ENCODE measurements at places on chromosomes 2 and 18.

DNA sequence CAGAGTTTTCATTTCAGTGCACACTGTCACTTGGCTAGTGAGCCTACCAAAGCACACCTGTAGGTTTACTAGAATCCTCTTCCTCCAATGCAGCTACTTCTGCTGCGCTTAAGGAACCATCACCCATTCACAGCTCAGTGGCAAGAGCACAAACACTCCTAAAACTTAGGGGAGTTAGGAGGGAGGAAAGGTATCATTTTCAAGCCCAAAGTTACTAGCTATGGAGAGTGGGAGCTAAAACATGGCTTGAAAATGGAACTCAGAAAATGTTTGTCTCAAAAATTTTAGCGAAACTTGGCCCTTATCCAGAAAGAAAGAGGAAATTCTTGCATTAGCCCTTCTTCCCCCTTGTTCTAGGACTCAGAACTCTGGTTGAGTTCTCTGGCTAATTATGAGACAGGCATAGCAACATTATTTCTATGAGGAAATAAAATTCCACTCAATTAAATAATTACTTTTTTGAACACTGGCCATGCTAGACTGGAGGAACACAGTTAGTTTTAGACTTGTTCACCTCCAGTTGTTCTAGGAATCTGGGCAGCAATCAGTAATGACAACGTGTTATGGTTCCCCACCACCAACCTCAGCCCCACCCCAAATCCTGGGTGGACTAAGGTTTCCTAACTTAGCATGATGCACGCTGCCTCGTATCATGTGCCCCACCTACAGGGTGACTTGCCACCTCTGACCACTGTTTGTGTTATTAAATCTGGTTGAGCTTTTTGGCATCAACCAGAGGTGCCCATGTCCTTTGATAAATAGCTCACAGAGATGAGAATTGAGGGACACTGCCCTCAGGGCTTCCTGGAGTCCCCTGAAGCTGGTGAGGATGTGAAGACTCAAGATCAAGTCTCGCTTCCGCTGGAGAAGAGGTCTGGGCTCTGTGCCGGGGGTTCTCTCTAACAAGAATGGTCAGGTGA is 32.8 kb downstream of the LPIN2 start:
- no peak for DNase-seq

GRCh38 chr2:45982096-45982495 is 315.1 kb upstream of the EPAS1 start:
- DNase-seq: no peak

GRCh38 chr2:31125918-31126695 is 12.1 kb downstream of the GALNT14 start:
- no peak for DNase-seq

GRCh38 chr2:209441541-209441940 is 17.7 kb downstream of the MAP2 start:
- no peak for DNase-seq

DNA sequence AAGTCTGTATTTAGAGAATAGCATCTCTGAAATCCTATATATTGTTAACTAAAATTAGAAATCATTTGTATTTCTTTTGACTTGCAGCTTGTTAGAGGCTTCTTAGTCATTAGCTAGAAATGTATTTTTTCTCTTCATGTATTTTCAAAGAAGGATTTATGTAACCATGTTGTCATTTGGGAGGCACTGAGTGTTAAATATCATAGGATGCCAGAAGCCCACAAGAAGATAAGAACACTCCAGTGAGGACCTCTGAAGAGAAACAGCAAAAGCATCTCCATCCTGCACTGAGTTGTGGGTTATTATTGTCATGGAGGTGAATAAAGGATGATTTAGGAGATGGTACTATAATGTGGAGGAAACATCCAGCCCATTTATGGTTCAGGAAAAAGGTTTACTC is 93.5 kb downstream of the UBE2E3 start:
- no peak for DNase-seq

GRCh38 chr2:152063325-152063924 is 35.4 kb downstream of the CACNB4 start:
- no peak for DNase-seq

DNA sequence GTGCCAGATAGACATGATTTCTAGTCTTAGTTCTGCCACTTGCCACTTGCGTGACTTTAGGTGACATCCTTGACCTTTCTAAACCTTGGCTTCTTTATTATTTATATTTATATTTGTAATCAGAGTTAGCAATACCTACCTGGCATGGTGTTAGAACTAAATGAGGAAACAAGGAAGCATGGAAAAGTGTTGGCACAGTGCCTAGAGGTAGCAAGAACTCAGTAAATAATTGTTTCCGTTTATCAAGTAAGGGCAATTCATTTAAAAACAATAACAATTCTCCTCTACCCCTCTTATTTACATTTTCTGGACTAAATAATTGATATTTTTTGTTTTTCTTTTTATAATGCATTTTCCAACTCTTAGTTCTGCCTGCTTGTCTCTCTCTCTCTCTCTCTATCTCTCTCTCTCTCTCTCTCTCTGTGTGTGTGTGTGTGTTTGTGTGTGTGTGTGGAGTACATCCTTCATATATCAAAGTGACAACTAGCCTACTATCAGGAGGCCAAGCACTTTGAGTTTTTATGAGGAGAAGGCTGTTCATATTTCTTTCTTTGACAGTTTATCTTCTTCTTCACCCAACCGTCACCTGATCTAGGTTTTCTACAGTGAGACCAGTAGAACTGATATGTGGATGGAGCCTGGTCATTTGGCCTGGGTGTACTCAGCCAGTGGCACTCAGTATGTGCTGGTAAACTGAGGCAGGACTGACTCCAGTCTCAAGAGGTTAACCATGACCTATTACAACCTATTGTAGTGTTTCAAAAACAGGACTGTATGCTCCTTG is 134.5 kb downstream of the LRRTM1 start:
- no peak for DNase-seq

DNA sequence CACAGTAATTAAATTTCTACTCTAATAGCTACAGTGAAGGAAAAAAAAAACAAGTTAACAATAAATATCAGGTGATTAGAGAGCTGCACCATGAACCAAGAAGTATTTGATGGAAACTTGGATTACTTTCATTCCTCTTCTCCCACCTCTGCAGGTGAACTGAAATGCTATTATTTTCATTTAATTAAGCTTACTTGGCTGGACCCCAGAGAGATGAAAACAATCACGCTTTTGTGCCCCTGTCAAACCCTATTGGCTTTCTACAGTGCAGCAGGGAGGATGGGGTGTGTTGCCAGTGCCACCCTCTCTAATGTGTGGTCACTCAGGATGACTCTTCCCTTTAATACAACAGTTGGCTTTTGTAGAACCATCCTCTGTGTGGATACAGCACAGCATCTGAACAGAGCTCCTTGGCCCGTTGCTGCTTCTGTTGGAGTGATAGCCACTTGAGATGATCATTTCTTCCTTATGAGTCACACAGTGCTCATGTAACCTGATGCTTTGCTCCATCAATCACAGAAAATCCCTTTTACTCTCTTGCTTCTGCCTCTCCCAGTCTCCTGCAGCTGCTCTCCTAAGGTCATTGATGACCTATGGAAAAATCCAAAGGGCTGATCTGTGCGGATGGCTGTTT is 5.5 kb upstream of the ARL4C start:
- DNase-seq: peak; percentile 79

- DNase-seq: no peak
Measured at GRCh38 chr2:81206216-81206615, 901.7 kb upstream of the LRRTM1 start.

- no peak for DNase-seq
Measured at GRCh38 chr18:74316257-74317170, 875 bp downstream of the C18orf63 start.

DNA sequence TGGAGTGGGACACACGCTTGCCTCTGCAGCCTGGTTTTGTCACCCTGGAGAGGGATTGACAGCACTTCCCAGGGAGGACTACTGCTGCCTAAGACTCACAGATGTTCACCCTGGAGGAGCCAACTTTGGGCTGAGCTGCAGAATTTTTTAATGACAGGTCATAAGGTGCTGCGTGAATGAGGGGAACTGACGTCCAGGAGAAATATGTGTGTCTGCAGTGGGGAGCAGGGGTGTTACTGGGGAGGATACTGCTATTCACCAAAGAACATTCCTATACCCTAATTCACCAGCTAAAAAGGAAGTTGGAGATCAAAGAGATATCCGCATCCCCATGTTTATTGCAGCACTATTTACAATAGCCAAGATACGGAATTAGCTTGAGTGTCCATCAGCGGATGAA is 144.4 kb downstream of the MGAT5 start:
- no peak for DNase-seq

GRCh38 chr2:236130349-236130998 is 37.7 kb downstream of the GBX2 start:
- DNase-seq: peak; percentile 86

GRCh38 chr18:48850822-48851598 is 99.8 kb downstream of the SMAD7 start:
- DNase-seq: no peak

GRCh38 chr18:59056706-59057492 is 82.8 kb upstream of the SEC11C start:
- peak; percentile 90 for DNase-seq

- DNase-seq: peak; percentile 97
Measured at GRCh38 chr2:85504778-85505261, 34.1 kb upstream of the MAT2A start.

GRCh38 chr2:189698020-189698887 is 23.8 kb downstream of the ANKAR start:
- DNase-seq: peak; percentile 52

DNA sequence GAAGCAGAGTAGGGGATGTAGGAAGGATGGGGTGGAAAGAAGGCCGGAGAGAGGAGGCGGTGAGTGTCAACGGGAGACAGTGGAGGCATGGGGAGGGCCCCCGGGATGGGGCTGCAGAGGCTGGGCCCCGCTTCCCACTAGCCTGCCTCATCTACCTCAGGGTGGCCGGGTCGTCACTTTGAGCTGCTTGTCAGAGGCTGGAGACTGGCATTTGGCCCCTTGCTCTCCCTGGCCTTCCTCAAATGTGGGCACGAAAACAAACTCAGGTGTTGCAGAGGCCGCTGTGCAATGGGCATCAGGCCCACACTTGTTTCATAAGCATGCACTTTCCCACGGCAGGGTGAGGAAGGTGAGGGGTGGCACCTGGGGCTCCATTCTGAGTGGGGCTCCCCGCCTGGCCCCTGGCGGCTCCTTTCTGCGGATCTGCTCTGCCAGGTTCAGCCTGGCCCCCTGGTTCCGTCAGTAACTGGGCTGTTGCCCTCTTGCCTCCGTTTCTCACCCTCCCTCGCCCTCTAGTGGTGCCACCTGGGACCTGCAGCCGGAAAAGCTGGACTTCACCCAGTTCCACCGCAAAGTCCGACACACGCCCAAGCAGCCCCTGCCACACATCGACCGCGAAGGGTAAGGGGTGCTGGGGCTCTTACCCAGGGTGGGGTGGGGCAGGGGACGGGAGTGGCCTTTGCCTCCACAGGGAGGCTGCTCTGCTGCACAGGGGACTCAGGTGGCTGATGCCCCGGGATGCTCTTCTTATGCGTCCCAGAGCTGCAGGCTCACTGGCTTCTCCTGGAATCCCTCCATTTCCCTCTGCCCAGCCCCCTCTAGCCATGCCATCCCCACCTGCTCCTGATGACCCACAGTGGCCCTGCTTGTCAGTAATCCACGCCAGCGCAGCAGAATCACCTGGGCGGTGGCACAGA is 125.4 kb downstream of the CTIF start:
- DNase-seq: peak; percentile 49

DNA sequence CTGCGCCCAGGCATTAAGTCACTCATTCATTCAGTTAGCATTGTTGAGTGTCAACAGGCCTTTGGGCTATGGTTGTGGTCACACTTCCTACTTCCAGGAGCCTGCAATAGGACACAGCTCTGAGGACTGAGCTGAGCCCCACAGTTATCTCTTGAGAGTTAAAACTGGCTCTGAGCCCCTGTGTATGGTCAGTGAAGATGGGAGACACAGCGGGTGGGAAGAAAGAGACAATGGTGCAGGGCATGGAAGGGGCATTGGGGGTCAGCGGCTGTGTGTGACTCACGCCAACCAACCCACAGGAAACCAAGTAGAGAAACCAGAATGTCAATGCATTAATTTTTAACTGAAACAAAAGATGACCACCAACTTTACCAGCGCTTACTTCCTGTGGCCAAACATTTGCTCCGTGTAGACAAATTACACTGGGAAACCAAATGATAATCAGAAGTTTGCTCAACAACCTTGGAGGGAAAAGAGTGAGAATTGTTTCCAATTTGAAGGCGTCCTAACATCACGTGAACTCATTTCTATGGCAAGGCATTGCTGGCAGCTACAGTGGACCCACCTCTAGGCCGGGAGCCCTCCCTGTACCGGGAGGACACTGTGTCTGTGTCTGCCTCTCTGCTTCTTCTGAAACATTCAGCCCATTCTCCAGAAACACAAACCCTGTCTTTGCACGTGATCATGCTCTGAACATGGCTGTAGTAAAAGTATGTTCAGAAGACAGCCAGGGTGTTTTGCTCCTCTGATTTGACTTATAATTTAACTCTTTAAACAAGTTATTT is 212.0 kb upstream of the ID2 start:
- no peak for DNase-seq

- no peak for DNase-seq
Measured at GRCh38 chr18:44961288-44961995, 280.8 kb downstream of the SETBP1 start.

DNA sequence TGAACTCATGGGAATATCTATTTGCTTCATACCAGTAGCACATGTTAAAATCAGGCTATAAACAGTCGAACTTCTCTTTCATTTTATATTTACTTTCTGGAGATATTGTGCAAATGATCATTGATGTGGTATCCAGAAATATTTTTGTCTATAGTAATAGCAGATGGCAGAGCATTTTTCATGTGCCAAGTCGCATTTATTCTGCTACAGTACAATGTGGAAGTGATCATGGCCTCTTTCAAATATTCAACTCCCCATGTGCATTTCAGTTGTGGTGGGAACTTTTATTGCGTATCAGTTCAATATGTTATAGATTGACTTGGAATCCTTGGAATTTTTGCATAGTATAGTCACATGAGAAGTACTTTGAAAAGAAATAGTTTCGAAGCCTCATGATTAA is 57.4 kb downstream of the RHBDD1 start:
- DNase-seq: no peak

GRCh38 chr2:111176867-111177266 is 56.2 kb downstream of the BCL2L11 start:
- DNase-seq: no peak

DNA sequence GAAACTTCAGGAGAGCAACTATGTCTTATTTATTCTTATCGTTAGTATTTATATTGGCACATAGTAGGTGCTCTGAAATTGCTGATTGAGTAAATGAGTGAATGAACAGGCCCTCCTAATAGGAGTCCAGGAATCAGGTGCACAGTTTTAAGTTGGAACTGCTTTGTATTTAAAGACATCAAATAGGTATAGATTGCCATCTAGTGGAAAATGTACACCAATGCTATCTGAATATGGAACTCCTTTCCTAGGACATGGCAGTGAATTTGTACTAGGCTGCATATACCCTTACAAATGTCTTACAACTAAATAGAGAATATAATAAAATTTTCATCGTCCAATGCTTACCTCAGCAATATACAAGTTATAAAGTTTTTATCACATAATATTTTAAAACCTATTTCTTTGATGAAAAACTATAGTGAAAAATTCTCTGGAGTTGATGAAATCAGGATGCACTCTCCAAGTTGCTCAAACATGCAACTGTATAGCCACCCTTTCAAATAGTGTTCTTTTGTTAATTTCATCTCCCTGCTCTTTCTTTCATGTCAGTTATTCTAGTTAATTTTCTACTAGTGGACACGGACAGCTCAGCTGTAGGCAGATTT is 318.9 kb upstream of the SYT4 start:
- peak; percentile 64 for DNase-seq

GRCh38 chr2:205020673-205021072 is 475.4 kb downstream of the PARD3B start:
- DNase-seq: peak; percentile 5

- DNase-seq: peak; percentile 68
Measured at GRCh38 chr2:44360749-44361329, 455 bp downstream of the PREPL start.
